ENCODE measurements at places on chromosomes 4 and X. TPM values are rescaled to one million over a fixed set of nuclear protein-coding genes. Genes with fewer than 3 reads are reported as not detected.

CRMP1 gene
- total RNA-seq, result not detected

PPARGC1A gene
- 0.59 TPM for total RNA-seq

PRSS12 gene
- 4.1 TPM for total RNA-seq

SULT1B1 gene
- 10.6 TPM for total RNA-seq

SCD5 gene
- total RNA-seq, result 7.6 TPM

FHIP1A gene
- not detected for total RNA-seq

TMPRSS11D gene
- total RNA-seq, result not detected

FAM193A gene
- 22.5 TPM for total RNA-seq

ACE2 gene
- total RNA-seq, result under 0.01 TPM

CTAG1B gene
- total RNA-seq, result not detected

ADGRA3 gene
- 19.1 TPM for total RNA-seq

ERAS gene
- 0.37 TPM for total RNA-seq

VEGFC gene
- total RNA-seq, result 11.8 TPM

ESX1 gene
- total RNA-seq, result not detected

CITED1 gene
- 2.0 TPM for total RNA-seq

AKAP14 gene
- not detected for total RNA-seq

CENPVL1 gene
- under 0.01 TPM for total RNA-seq

AMBN gene
- not detected for total RNA-seq

GYG2 gene
- 0.73 TPM for total RNA-seq

HAND2 gene
- 15.4 TPM for total RNA-seq

DMRTC1 gene
- total RNA-seq, result not detected

EREG gene
- 13.5 TPM for total RNA-seq

FREM3 gene
- not detected for total RNA-seq

HELT gene
- total RNA-seq, result not detected
